ENCODE measurements at places on chromosomes 7 and 10.

- DNase-seq = no peak
Observed at GRCh38 chr10:88458209-88458608, 124.9 kb downstream of the RNLS start.

DNA sequence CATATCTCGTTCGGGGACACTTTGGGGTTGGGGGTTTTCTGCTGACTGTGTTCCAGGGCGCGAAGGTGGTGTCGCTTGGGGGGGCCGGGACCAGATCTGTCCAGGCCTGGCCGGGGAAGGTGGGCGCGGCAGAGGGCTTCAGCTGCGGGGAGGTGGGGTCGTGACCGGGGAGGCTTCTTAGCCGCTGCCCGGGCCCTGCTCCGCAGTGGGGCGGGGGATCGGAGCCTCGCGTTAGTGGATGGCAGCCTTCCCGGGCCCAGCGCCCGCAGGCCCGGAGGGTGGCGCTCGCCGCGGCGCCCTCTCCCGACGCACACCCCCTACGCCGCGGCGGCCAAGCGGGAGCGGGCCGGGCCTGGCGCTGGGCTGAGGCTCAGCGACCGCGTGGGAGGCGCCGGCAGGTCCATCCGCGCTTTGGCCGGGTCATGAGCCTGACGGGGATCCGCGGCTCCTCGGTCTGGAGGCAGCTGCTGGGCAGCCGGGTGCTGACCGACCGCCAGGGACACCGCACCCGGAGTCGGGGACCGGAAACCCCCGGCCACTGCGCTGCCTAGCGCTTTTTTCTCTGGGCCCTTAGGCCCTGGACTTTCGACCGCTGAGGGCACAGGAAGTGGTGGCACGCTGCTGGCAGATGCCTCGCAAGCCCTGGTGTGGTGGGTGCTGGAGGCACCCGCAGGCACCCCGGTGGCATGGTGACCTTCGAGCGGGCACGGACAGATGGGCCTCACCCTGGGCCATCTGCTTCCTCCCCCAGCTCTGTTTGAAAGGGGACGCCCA is 1.2 kb downstream of the AGAP3 start:
- DNase-seq = no peak

DNA sequence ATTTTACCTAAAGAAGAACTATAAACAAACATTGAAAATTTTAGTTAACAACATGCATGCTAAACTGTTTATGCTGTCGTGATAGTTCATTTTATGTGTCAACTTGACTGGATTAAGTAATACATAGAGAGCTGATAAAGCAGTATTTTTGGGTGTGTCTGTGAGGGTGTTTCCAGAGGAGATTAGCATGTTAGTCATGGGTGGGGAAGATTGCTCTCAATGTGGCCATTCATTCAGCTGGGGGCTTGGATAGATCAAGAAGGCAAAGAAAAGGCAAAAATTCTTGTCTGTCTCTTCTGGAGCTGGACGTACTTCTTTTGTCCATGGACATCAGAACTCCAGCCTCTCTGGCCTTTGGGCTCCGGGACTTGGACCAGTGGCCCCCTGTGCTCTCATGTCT is 172.9 kb upstream of the SEMA3E start:
- no peak for DNase-seq

DNA sequence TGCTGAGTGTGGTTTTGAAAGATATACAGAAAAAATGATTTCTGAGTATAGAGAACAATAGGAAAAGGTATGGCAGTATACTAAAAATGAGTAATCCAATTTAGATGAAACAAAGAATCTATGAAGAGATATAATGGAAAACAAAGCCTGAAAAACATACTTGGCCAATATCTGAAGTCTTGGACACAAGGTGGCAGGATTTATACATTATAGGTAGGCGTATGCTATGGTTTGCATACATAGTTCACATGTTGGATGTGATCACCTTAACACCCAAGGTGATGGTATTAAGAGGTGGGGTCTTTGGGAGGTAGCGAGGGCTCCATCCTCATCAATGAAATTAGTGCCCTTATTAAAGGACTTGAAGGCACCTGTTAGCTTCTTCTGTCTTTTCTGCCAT is 34.5 kb upstream of the BPGM start:
- DNase-seq = no peak

- no peak for DNase-seq
Observed at GRCh38 chr10:132488231-132488821, 49.3 kb upstream of the INPP5A start.

- DNase-seq = no peak
Observed at GRCh38 chr7:140263277-140263676, 86.5 kb upstream of the KDM7A start.

DNA sequence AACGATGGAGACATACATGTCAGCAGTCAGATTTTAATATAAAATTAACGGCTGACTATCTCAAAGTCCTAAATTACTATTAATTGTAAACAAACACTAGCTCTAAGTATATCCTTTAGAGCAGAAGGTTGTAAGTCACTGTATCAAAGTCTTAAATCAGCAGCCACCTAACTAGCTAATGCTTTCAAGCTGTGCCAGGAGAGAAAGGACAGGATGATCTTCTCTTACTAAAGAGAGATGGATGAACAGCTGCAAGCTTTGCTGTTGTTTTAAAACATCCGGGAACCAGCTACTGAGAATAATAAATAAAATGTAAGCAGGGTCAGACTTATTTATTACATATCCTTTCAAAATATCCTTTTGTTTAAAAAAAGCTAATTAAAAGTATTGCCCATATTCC is 24.0 kb upstream of the ABLIM1 start:
- no peak for DNase-seq

GRCh38 chr10:49458869-49459268 is 63.0 kb upstream of the DRGX start:
- no peak for DNase-seq

DNA sequence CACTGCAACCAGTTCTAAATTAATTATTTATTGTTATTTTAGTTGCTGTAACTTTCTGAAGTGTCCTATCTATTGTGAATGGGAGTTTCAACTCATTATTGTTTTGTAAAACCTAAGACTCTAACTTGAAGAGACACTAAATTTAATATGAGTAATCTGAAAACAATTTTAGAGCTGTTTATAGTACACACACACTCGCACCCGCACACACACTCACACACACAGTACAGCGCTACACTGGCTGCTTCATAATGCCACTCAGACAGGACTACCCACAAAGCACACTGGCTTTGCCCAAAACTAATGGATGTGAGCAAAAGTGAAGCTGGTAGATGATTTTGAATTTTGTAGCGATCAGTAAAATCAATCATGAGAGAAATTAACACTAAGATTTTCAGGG is 238.9 kb upstream of the ETV1 start:
- DNase-seq = no peak

DNA sequence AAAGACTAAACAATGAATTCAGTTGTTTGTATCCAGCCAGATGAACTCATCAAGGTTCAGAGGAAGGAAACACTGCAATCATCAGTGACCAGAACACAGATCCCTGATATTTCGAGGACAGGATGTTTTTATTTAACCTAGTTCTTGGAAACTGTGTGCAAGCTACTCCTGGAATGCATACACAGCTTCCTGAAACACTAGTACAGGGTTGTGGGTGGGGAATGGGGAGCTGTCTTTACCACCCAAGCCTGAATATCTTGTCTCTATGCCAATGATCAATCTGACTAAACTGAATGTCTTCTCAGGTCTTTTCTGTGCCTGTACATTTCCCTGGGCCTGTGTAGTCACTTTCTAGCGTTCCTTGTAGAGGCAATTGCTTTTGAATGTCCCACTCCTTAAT is 374.6 kb downstream of the CALN1 start:
- DNase-seq = no peak

- no peak for DNase-seq
Observed at GRCh38 chr10:11578802-11579255, 32.6 kb downstream of the USP6NL start.

DNA sequence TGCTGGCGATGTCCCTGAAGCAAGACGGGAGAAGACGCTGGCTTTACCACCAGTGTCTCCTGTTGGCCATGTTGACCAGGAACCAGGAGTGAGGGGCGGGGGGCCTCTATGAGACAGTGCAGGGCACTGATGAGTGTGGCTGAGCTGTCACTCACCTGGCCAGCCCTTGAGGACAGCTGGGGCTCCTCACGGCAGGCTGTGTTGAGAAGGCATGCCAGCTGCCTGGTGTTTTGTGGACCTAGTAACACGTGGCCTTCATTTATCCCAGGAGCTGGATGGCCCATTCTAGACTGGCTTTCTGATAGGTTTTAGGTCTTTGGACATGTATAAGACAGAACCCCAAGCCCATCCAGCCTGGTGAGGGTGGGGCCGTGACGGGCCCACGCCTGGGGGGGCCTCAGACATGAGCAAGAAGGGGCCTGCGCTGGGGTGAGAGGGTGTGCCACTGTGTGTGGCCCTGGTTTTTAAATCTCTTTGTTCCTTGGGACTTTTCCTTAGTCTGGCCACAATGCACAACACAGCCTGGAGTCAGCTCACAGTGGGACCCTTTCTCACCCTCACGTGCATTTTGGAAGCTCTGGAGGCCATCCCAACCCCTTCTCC is 10.5 kb downstream of the RHBDD2 start:
- DNase-seq = no peak

- no peak for DNase-seq
Observed at GRCh38 chr7:71266912-71267311, 135.0 kb downstream of the GALNT17 start.

DNA sequence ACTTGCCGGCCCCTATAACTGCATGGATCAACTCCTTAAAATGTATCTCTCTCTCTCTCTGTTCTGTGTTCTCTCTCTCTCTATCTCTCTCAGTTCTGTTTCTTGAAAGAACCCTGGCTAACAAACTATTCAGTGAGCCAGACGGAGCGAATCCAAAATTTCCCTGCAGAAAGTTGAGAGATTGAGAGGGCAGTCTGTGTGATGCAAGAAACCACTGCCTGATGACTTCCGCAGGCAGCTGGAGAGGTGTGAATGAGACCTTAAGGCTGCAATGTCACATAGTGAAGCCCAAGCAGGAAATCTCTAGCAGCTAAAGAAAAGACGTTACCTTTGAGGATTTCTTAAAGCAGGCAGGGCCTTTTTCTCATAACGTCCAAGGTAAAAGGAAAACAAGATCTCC is 17.3 kb downstream of the FAM107B start:
- DNase-seq = no peak

DNA sequence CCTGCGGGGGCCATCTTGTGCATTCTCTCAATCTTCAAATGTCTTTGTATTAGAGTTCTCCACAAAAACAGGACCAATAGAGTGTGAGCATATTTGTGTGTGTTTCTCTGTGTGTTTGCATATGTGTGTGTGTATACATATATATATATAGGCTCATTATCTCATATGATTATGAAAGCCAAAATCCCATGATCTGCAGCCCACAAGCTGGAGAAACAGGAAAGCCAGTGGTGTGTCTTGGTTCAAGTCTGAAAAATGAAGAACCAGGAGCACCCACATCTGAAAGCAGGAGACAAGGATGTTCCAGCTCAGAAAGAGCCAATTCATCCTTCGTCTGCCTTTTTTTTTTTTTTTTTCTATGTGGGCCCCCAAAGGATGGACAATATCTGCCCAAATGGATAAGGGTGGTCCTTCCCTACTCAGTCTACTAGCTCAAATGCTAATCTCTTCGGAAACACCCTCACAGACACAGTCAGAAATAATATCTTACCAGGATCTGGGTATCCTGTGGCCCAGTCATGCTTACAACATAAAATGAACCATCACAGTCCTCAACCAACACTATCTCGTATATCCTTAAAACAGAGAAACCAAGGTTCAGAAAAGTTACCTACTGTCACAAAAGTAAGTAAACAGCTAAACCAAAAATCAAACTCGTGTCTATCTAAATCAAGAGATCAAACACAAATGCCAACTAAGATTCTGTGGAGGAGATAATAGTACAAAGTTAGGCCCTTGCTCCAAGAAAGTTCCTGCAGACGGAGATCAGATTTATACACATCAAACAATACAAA is 141.9 kb downstream of the JMJD1C start:
- no peak for DNase-seq

Data from stimulated activated CD8-positive, alpha-beta memory T cell treated with anti-CD3 and anti-CD28 coated beads, Interleukin-12 subunit alpha, Interleukin-12 subunit beta, amount 100 ng/mL, for 4 hours (primary cell).